ENCODE measurements at places on chromosomes 5 and 9.

GRCh38 chr9:122331523-122331927 lies 39.3 kb upstream of the PTGS1 start:
- DNase-seq = no peak

GRCh38 chr5:103901885-103902284 lies 339.3 kb upstream of the NUDT12 start:
- no peak for DNase-seq

- DNase-seq = no peak
Observed at GRCh38 chr5:139828207-139828895, 32.7 kb downstream of the PSD2 start.

DNA sequence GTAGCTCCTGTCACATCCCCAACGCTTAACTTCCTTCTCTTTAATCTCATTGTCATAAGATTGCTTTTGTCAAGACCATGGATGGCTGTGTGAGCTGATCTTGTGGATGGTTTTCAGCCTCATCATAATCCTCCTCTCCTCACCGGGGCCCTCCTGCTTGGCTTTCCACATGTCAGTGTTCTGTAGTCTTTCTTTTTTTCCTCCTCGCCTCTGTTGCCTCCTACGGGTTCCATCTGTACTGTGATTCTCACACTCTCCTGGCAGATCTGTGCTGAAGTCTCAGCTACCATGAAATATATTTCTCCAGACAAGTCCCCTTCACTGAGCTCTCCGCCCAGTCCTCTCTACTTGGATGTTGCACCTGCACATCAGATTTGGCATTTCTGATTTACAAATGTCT lies 34.9 kb upstream of the FAM120AOS start:
- DNase-seq = no peak

- no peak for DNase-seq
Observed at GRCh38 chr9:35998333-35998732, 38.4 kb upstream of the RECK start.

GRCh38 chr9:14313378-14313940 lies 482 bp downstream of the NFIB start:
- peak; percentile 30 for DNase-seq

- DNase-seq = no peak
Observed at GRCh38 chr9:123846966-123847365, 83.0 kb downstream of the DENND1A start.

DNA sequence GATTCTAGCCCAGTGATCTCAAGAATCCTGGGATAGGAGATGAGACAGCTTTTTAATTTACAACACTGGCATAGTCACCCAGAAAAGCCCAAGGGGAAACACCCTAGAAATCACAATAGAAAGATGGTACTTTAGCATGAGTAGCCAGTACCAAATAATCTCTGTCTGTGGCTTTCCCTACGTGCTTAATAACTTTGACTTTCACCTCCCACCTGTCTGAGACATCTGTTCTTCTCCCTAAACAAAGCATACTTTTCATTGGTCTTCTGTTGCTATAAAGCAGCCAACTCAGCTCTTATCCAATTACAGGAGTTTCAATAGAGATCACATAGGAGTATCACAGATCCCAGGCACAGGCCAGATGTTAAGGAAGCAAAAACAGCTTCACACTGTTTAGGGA lies 10.4 kb downstream of the MARCHF3 start:
- DNase-seq = no peak

- DNase-seq = no peak
Observed at GRCh38 chr9:98154678-98155077, 35.7 kb upstream of the TRIM14 start.

GRCh38 chr9:124468061-124468740 lies 17.9 kb downstream of the ADGRD2 start:
- no peak for DNase-seq

GRCh38 chr9:129949821-129950220 lies 93.2 kb downstream of the FNBP1 start:
- no peak for DNase-seq

- no peak for DNase-seq
Observed at GRCh38 chr5:43156388-43156787, 35.6 kb upstream of the NIM1K start.

DNA sequence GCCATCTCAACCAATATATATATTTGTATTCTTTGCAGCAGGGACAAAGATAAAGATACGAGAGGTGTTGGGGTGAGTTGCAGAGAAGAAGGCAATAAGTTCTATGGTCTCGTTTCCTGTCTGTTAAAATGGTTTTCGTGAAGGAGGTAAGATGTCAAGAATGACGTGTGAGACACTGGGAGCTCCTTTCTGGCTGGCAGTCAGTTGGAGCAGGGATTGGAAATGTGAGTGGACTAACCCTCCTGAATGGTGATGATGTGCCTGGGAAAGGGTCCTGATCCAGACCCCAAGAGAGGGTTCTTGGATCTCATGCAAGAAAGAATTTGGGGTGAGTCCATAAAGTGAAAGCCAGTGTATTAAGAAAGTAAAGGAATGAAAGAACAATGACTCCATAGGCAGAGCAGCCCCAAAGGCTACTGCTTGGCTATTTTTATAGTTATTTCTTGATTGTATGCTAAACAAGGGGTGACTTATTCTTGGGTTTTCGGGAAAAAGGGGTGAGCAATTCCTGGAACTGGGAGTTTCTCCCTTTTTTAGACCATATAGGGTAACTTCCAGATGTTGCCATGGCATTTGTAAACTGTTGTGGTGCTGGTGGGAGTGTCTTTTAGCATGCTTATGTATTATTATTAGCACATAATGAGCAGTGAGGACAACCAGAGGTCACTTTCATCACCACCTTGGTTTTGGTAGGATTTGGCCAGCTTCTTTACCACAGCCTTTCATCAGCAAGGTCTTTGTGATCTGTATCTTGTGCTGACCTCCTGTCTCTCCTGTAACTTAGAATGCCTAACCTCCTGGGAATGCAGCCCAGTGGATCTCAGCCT lies 53.7 kb downstream of the SPATA31C2 start:
- no peak for DNase-seq

DNA sequence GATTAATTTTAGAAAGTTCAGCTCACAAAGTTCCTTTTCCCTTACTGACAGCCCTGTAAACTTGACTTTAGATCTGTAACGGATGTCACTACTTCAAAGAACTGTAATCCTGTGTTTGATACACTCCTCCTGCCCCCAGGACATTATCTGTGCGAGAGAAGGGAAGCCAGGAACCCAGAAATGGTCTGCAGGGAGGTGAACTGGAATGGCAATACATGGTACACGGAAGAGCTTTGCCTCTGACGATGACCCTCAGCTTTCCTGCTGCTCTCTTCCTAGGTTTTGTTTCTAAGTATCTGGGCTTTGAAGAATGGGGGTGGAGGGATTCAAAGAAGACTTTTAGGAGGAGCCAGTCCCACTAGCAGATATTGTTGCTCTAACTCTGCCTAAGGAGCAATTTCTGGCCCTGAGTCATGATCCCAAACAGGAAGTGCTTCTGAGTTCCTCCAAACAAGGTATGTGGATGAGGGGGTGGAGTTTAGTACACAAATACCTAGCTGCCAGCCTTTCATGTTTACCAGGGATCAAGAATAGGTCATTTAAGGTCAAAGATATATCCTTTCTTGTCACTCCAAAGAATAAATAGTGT lies 43.4 kb upstream of the TMC1 start:
- no peak for DNase-seq

DNA sequence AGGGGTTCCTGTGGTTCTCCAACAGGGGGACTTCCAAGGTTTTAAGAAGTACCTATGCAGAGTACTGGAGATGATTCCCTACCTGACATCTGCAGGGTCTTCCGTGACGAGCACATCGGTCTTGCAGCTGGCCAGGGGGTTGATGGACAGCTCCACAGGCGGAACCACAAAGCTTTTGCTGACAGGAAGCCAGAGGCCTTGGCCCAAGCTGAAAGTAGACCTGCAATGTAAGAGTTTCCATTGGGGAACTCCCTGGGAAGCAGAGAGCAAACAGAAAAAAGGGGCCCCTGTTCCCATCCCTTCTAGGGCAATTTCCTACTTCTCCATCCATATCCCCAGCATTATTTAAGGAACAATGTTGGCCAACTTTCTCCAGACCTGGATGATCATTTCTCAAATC lies 288.0 kb downstream of the TRIM32 start:
- DNase-seq = no peak

- no peak for DNase-seq
Observed at GRCh38 chr5:159427180-159428012, 97.1 kb upstream of the IL12B start.

DNA sequence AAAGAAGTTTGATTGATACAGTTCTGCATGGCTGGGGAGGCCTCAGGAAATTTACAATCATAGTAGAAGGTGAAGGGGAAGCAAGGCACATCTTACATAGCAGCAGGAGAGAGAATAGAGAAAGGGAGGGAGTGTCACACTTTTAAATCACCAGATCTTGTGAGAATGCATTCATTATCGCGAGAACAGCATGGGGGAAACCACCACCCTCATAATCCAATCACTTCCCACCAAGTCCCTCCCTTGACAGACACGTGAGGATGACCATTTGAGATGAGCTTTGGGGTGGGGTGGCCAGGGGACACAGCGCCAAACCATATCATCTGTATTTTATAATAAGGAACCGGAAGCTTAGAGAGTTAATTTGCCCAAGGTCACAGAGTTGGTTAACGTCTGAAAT lies 13.7 kb upstream of the FOCAD start:
- DNase-seq = no peak

DNA sequence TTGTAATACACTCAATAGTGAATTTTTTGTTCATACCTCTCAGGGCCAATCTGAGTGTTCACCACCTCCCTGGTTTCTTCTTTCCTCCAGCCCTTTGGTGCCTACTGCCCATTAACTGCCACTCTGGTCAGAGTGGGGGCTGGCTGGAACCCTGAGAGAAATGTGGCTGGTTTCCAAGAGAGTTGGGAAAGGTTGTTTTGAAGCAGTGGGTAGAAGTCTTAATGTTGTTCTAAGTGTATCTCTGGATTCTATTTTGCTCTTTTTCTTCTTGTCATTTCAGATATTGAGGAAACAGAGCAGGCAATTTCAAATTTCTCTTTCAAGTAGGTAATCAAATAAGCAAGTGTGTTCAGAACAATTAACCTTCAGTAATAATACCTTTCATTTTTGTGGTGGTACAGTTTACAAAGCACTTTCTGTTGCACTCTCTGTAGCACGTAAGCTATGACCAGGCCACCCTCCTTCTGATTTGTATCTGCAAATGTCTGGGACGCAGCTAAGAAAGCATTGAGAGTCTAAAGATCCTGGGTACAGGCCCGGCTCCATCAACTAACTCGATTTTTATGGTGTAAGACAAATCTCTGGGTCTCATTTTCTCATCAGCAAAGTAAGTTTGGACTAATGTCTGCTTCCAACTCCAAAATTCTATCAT lies 8.4 kb downstream of the SLC1A3 start:
- DNase-seq = no peak

DNA sequence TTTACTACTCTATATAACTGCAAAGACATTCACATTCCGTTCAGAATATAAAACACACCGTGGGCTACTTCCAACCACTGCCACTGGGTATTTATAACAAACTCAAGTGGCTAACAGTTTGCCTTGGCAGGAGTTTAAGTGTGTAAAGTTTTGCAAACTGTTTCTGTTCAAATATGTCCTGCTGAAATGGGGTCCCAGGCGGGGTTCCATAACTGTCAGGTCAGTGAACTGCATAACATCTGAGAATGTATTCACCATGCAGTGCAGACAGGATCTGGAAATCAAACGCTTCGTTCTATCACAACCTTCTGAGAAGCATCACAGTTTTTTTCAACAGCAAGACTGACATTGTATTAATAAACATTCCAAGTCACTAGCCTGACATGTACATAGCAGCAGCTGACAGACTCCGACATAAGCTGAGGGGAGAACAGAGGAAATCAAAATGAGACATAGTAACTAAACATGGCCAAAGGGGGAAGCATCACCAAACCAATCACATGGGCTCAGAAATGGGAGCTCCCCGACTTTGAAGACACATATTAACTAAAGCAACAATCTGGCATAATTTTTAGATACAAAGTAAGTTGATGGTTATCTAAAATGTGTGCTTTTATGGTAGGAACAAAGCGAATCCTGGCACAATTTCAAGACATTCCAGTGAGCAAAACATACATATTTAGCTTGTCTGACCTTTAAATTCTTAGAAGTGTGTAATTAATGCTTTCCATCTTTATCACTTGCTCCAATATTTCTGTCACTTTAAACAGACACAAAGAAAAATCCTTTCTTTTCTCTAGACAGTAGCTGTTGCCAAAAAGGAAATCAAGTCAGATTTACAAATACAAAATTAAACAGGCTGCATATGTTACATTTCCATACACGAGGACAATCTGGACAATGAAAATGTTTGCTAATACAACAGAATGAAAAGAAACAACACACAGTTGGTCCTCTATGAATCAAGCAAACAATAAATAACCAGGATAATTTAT lies 156.8 kb downstream of the MAPKAP1 start:
- DNase-seq = no peak

All from NT2/D1 (cell line).